ENCODE measurements at places on chromosomes 3 and 15.

- DNase-seq: no peak
Measured at GRCh38 chr15:26374806-26375205, 398.1 kb downstream of the GABRB3 start.

DNA sequence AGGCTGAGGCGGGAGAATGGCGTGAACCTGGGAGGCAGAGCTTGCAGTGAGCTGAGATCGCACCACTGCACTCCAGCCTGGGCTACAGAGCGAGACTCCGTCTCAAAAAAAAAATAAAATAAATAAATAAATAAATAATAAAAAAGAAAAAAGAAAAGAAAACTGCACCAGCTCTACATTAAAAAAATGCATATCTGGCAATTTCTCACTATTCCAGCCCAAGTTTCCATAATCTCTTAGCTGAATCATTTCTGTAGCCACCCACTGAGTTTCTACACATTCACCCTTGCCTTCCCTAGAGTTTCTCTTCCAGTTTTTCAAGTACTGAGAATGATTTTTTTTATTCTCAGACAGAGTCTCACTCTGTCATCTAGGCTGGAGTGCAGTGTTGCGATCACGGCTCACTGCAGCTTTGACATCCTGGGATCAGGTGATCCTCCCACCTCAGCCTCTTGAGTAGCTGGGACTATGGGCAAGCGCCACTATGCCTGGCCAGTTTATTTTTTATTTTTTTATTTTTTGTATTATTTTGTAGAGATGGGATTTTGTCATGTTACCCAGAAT is 24.5 kb upstream of the SLC7A14 start:
- DNase-seq: no peak

- no peak for DNase-seq
Measured at GRCh38 chr15:72319360-72319984, 485 bp downstream of the CELF6 start.

GRCh38 chr15:101480613-101481380 is 8.7 kb downstream of the PCSK6 start:
- no peak for DNase-seq

DNA sequence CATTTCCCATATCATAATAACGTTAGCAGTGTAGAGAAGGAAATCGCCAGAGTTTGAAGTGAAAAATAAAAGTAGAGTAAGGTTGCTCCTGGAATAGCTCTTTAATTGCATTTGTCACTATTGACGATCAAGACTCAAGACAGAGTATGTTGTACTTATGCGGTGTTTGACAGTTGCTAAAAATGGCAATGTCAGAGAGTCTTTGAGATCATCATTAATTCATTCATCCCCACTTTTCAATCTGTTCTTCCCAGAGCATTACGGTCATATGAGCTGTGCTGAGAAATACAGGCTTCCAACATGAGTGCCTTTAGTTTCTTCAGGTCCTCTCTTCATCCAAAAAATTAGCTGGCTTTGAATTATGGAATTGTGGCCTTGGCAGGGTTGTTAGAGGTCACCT is 173.8 kb upstream of the CHRM5 start:
- no peak for DNase-seq

GRCh38 chr3:67176396-67176795 is 178.3 kb downstream of the KBTBD8 start:
- DNase-seq: no peak

DNA sequence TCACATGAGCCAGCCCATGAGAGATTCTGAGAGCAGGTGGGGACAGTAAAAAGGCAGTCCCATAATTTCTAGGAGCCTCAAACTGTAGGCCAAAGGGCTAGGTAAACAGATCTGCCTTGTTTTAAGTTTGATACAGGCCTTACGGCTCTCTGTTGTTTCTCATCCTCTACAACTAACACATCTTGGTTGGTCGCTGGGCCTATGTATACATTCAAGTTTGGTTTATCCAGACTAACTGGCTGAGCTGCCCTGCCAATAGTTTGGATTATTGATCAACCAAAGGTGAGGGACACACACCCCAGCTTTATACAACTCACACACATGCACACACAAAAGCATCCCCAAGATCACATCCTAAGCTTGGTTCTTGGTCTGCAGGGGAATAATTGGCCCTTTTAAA is 3.0 kb downstream of the SIAH2 start:
- DNase-seq: no peak

DNA sequence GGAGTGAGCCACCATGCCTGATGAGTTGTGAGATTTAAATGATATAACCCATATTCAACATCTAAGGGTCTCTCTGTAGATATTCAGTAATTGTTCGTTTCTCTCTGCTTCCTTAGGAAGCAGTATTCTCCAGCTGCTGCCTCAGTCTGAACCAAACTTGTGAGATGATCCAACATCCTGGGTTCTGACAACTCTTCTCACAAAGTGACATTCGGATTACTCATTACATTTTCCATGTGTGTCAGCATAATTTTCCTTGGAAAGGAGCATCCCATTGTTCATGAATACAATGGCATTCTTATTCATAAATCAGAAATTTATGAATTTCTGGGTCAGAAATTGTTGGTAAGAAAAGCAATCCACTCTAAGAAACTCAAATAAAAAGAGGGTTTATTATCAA is 15.0 kb upstream of the SEC22A start:
- no peak for DNase-seq

DNA sequence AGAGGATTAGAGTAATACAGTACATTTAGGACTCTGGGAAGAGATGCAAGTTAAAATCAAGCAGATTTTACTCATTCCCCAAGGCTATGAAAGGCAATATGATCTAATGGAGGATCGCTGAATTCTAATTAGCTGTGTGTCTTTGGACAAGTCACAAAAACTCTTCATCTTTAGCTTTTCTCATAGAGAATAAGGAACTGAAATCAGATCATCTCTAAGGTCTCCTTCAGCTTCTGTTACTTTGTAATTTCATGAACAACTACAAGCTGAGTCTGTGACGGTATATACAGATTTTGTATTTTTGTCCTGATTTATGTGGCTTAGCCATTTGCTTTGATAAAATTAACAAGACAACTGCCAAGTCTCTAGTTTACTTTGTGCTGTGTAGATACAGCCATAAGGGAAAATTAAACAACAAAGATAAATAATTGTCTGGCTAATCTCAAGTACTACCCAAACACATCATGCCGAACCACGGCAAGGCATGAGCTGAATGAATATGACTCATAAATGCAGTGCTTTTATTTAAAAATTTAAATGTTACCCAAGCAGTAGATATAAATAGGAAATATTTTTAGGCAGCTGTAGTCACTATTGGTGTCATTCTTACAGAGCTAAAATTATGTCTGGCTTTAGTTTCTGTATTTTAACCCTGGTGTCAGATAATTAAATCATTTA is 81.5 kb downstream of the GAP43 start:
- DNase-seq: no peak

DNA sequence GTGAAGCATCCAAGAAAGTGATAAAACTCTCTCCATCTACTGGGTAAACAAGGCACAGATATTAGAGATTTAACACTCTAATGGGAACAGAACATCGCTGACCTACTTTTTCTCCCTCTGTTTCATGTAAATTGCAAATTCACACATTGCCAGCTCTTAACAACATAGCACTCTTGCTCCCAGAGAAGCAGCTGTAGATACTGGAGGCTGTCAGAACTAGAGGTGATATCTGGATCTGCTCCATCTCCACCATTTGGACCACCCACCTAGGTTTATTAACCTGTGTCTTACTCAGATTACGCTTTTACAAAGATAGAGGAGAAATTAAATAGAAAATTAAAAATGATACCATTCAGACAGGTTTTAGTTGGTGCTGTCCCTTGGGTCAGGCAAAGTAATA is 289.1 kb upstream of the CRBN start:
- no peak for DNase-seq

DNA sequence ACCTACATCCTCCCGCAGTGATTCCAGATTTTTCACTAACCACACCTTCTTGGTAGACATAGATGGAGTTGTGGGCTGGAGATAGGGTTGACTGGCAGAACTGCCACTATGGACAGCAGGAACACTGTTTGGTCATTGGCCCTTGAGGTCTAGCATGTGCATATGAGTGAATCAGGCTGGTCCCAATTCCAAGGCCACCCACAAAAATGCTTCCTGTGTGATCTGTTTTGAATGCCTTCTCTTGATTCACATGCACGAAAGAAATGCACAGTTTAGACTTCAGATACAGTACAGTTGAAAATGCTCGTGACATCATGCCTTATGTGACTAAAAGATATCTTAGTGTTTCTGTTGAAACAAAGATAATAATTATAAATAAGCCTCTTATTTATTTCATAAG is 285.8 kb upstream of the SEMA6D start:
- DNase-seq: peak; percentile 13

DNA sequence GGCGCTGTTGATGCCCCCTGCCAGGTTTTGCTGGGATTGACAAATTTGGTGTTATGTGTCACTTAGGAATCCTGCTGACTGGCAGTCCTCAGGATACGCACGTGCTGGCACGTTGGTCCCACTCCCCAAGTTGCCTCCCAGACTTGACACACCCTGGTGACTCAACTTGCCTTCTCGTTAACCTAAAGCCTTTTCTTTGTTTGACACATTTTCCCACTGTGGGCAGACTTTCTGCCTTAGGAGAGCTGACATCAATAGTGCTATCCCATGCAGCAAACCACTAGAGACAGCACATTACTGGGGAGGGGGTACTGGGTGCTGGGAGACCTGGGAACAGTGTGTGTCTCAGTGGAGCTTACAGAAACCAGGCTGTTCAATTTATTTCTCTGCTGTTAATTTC is 104.3 kb downstream of the OXNAD1 start:
- no peak for DNase-seq

GRCh38 chr3:177306252-177306651 is 109.0 kb upstream of the TBL1XR1 start:
- no peak for DNase-seq

DNA sequence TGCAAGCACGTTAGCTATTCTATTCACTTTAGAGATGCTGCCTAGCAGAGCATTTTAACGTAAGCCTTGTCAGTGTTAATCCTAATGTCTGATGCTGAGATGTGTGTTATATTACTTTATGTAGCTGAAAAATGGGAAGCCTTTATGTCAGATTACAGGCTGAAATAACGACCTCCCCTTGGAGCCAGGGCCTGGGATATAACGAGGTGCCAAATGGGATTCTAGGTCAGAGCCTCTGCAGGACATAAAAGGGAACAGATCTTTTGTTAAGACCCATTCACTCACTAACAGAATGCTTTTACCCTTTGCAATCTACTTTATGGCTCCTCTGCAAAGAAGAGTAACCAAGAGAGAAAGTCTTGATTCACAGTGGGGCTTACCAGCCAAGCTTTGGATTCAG is 815.5 kb upstream of the CFAP20DC start:
- DNase-seq: no peak

DNA sequence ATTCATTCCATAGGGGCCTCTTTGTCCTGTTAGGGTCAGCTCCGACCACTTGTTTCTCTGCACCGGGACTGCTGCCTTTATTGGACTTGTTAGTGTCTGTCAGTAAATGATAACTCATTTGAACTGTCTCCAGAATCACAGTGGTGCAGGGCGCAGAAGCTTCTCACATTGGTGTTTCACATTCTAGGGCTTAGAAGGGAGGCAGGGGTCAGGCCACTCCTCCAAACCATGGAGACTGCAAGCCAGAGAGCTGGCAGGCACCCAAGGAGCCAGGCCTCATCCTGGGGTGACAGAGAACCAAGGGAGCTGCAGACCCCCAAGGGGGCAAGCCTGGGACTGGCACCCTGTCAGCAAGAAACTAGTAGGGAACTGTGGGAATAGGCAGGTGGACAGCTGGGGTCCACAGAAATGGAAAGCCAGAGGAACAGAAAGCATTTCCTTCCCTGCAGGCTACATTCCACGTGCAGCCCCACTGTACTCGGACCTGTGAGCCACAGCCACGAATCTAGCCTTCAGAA is 49.1 kb downstream of the CCNL1 start:
- DNase-seq: no peak

DNA sequence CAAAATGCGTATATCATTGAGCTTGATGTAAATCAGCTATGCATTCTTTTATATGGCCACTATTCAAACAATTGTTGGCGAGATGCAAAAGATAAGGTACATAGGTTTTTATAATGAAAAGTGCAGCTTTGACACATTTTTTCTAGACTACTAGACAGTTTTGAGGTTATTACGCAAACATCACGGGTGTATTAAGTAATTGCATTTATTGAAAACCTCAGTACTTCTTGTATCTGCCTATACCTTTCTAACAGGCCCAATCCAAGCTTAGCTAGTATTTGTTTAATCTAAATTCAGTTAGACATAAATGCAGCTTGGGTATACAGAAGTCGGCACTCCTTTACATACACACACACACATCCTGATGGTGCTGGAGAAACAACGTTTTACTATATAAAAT is 2.7 kb downstream of the SPESP1 start:
- no peak for DNase-seq

DNA sequence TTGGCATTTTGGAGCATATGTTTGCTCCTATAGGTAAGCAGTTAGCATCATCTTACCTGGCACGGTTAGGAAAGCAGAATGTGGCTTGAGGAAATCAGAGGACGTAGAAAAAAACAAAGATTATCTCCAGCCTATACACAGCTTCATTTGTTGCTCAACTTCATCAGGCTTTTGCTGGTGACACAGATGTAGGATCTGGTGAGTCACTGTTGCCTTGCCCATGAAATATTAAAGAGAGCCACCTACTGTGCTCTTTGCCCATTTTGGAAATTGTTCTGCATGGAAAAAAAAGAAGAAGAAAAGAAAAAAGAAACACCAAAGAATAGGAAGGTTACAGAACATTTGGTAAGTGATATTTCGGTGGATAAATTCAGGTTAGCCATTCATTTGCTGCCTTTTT is 3.8 kb downstream of the IL1RAP start:
- no peak for DNase-seq

DNA sequence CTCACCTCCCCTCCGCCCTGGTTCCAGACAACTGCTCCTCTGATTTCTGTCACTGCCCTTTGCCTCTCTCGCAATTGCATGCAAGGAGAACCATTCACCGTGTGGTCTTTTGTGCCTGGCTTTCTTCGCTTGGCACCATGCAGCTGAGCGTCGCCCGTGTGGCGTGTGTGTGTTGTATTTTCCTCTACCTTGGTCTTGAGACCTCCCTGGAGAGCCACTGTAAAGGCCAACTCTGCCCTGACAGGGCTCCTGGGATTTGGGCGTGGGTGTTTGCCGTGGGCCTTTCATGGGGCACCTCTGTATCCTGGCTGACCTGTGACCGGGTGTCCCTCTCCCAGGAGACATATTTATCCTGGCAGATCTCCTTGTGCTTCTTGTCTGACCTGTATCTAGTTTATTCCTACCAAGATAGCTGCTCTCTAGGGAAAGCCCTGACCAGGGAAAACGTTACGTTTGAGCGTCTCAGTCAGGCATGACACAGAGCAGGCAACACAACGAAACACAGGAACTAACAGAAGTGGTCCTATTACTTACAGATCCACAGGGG is 2.0 kb upstream of the PIGZ start:
- no peak for DNase-seq

- no peak for DNase-seq
Measured at GRCh38 chr15:89630260-89630659, 25.0 kb downstream of the KIF7 start.

DNA sequence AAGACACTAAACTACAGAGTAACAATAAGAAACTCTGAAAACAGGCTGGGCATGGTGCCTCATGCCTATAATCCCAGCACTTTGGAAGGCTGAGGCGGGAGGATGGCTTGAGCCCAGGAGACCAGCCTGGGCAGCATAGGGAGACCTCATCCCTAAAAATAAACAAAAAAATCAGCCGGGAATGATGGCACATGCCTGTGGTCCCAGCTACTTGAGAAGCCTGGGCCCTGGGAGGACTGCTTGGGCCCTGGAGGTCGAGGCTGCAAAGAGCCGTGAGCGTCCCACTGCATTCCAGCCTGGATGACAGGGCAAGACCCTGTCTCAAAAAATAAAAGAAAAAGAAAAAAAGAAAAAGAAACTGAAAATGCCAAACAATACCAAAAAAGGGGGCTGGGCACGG is 55.4 kb downstream of the TMCC1 start:
- no peak for DNase-seq

GRCh38 chr3:9008550-9009255 is 45.4 kb upstream of the RAD18 start:
- DNase-seq: peak; percentile 25

All from GM04504 (cell line).